Gastroesophageal sphincter (tissue), 4 donors: ENCODE measurements at places on chromosomes 2 and 18.
A peak's percentile ranks its signal among the peaks of the same experiment; 100 is the strongest.

DNA sequence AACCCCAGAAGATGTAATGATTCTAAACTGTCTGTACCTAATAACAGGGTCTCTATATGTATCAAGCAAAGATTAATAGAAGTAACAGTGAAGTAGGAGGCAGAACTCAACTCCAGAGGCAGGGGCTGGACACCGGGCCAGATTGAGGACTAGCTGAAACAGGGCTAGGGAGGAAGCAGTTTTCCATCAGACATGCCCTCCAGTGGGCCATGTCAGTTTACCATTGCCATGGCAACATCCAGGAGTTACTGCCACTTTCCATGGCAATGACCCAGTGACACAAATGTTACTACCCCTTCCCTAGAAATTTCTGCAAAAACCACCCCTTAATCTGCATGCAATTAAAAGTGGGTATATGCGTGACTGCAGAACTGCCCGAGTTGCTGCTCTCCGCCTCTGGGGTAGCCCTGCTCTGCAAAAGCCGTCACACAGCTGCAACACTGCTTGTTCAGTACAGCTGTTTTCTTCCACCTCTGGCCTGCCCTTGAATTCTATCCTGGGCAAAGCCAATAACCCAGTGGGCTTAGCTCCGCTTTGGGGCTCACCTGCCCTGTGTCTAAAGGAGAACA, 58.7 kb downstream of the TMEM18 start:
- no peak for ATAC-seq

GRCh38 chr18:79775441-79776221, 22.1 kb upstream of the KCNG2 start:
- ATAC-seq = no peak

DNA sequence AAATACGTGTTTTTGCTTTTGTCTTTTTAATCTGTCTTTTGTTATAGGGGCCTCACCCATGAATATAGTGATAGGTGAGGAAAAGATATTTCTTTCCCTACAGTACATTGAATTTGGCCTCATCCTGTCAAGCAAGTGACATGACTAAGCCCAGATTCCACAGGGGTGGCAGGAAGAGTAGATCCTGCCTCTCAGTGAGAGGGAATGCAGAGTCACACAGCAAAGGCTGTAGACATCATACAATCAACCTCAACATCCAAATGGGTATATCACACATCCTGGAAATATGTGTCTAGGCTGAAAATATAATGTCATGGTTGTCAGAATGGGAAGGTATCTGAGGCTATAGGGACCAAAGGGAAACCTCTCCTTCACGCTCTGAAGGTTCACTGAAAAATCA, 269.6 kb downstream of the CDH20 start:
- ATAC-seq = no peak

GRCh38 chr2:226673314-226673723, 126.3 kb downstream of the IRS1 start:
- peak; percentile 63 for ATAC-seq

GRCh38 chr2:61448229-61448628, 22.7 kb downstream of the USP34 start:
- ATAC-seq = no peak

- no peak for ATAC-seq
These were observed 40.7 kb upstream of the TRIM43 start for GRCh38 chr2:95551055-95551568.

- no peak for ATAC-seq
These were observed 9.9 kb upstream of the EDAR start for GRCh38 chr2:108998911-108999310.

GRCh38 chr2:2886922-2887321, 490.7 kb downstream of the EIPR1 start:
- ATAC-seq = no peak

DNA sequence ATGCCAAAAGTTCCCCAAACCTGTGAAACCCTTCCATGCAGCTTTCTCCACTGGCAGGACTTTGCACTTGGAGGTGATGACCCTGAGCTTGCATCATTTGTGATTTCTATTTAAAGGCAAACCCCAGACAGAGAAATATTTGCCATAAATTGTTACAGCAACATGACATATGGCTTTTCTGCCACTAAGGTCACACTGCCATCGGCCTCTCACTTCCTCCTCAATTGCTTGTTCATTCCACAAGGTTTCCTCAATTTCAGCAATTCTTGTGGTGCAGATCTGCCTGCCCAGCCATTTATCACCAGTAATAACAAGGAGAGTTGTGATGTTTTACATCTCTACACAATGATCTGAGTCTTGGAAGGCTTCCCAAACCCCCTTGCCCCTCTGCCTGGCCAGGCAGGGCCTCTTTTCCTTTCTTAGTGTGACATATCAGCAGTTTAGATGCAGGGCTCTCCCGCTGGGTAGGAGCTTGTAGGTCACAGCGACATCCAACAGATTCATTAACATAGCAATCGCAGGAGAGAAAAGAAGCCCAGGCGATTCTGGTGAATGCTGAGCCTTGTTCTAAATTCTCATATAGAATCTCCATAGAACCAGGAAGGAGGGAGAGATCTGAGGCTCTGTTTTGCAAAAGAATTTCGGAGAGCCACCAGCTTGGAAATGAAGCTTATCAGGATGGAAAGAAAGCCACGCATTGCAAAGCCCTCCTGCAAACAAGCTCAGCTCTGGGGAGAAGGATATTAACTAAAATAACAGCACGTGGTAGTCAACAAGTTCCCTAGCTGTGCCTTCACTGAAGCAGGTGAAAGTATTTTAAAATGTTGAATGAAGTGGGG, 46.7 kb upstream of the ITGA6 start:
- no peak for ATAC-seq

GRCh38 chr18:45370255-45371010, 244.8 kb upstream of the SLC14A2 start:
- no peak for ATAC-seq

DNA sequence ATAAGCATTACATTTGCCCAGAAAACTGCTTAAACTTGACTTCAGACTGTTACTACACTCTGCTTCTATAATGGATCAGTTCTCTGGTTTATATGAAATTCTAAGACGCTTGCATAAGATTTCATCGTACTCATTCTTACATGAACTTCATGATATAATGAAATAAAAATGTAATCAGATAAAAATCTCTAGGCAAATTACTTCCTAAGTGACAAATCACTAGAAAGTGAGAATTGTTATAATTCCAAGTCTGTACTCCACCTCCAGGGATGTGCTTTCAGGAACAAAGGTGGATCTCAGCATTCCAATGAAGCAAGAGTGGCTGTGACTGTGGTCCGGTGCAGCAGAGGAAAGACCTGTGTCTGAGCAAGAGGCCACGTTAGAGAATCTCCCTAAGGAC, 226.2 kb downstream of the PIEZO2 start:
- ATAC-seq = no peak

DNA sequence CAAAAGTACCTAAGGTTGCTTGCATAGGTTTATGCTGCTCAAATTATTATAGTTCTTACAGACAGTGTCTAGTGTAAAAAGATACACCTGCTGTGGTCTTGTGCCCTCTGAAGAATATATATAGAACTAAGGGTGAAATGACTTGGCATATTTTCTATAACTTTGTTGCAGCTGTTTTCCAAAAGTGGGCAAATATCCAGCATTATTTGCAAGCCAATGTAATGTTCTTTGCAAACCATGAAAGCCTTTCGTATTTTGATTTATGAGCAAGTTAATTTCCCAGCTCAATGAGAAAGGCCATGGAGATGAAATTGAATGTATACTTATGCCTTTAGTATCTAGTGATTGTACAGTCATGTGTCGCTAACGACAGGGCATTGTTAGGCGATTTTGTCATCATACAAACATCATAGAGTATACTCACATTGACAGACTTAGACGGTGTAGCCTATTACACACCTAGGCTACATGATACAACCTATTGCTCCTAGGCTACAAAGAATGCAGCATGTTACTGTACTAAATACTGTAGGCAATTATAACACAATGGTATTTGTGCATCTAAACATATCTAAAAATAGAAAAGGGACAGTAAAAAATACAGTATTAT, 116.3 kb downstream of the PLCL1 start:
- ATAC-seq = no peak

GRCh38 chr18:22322243-22322691, 95.4 kb downstream of the CTAGE1 start:
- peak; percentile 72 for ATAC-seq

DNA sequence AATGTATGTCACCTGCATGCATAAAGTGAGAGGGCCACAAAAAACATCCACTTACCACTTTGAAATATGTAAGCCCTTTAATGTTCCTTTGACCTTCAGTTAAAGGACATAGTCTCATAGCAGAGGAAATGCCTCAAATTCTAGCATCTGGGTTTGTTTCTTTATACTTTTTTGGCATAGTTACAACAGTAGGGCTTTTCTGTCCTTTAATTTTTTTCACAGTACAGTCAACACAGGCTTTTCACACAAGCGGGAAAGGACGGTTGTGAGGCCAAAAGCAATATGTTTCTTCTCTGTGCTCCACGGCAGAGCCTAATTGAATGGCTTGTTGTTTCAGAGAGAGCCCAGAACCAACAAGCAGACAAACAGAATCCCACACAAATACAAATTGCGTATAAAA, 57.6 kb downstream of the CRIM1 start:
- no peak for ATAC-seq

- ATAC-seq = no peak
These were observed 182.9 kb downstream of the PRKCE start for GRCh38 chr2:45834372-45834771.

- ATAC-seq = no peak
These were observed 756.6 kb upstream of the CELF4 start for GRCh38 chr18:38322206-38322605.

DNA sequence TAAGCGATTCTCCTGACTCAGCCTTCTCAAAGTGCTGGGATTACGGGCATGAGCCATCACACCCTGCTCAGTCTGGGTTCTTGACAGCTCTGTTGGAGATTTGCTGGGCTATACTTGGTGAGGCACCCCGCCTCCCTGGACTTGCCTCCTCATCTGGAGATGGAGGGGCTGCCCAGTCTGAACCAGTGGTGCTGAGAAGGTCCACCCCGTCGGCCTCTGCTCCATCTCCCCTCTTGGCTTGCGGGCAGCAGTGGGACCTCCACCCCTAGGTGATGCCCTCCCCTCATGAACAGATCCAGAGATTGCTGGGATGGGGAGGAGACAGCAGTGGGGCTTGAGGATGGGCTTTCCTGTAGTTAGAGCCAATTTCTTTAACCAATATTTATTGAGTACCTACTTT, 120.9 kb downstream of the CLIP4 start:
- no peak for ATAC-seq

DNA sequence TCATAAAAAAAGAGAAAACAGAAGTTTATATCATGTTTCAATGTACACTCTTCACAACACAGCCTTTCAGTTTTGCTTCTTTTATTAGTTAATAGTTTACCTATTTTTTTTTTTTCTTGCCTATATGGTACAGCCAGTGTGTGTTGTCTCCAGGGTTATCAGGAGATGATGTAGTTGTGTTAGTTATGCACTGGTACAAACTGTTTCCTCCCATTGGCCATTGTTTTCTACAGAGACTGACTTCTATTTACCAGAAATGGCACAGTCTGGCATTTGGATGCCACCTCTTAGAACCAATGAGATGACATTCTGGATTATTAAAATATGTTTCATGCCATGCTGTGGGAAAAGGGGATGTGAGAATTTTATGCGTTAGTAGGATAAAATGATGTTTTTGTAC, 339.4 kb downstream of the PLCL1 start:
- no peak for ATAC-seq

- no peak for ATAC-seq
These were observed 66.8 kb upstream of the RIOK3 start for GRCh38 chr18:23386317-23386716.

- ATAC-seq = no peak
These were observed 18.9 kb downstream of the KCNG3 start for GRCh38 chr2:42474765-42475454.

GRCh38 chr2:232419245-232420072, 12.8 kb downstream of the ALPG start:
- ATAC-seq = no peak

GRCh38 chr2:184683911-184684310, 85.6 kb downstream of the ZNF804A start:
- no peak for ATAC-seq

DNA sequence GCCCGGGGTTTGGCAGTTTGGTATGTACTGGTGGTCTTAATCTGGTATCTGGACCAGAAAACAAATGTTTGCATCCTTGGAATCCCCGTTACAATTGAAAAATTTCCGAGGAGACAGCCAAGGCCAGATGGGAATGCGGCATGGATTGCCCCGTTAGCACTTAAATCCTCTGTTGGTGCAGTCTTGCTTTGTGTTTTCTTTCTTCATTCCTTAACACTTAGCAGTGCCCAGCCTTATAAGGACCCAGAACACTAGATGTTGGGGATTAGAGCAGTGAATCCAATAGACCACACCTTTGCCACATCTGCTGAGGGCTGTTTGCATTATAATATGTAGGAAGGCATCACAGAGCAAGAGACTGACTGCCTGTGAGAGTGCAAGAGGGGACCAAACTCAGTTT, 12.8 kb upstream of the ZNF532 start:
- ATAC-seq = no peak

- ATAC-seq = no peak
These were observed 44.5 kb downstream of the DNER start for GRCh38 chr2:229669841-229670240.

- no peak for ATAC-seq
These were observed at the start of gene SATB2 for GRCh38 chr2:199457147-199458008. Gene SATB2, minus strand, starts transcription at chr2:199457939. Its CDS starts 1,902 bp downstream, at chr2:199456037.

DNA sequence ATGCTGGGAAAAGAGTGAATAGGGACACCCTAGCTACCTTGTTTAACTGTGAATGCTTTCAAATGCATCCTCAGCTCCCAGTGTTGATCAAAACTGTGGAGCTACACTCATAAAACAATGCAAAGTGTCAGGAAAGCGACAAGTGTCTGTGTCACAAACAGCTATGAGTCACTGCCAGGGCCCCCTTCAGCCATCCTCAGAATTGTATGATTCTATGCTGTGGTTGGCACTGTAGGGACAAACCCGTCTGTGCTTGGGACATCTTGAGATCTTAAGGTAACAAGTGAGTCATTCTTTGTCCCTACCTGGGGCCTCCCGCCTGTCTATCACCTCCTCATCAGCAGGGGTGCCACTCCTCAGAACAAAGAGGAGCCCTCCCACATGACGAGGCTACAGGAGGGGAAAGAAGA, 42.4 kb downstream of the KLF7 start:
- no peak for ATAC-seq

DNA sequence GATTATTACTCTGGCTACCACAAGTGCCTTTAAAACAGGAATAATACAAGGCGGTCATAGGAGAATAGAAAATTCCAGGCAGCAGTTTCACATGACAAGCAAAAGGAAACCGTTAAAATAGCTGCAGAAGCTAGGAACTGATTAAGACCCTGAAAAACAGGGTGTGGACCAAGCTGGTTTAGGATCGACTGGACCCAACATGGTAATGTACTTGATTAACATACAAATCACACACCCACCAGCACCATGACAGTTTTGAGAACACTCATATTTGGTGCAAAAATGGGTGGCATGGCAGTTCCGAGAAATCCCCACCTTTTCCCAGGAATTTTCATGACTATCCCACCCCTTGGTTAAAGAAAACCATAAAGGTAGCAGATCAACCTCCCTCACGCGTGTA, 51.9 kb upstream of the TMEM163 start:
- no peak for ATAC-seq

GRCh38 chr2:162072181-162072702, 1.8 kb downstream of the DPP4 start:
- ATAC-seq = no peak
